ENCODE measurements at places on chromosomes 3 and 15.

DNA sequence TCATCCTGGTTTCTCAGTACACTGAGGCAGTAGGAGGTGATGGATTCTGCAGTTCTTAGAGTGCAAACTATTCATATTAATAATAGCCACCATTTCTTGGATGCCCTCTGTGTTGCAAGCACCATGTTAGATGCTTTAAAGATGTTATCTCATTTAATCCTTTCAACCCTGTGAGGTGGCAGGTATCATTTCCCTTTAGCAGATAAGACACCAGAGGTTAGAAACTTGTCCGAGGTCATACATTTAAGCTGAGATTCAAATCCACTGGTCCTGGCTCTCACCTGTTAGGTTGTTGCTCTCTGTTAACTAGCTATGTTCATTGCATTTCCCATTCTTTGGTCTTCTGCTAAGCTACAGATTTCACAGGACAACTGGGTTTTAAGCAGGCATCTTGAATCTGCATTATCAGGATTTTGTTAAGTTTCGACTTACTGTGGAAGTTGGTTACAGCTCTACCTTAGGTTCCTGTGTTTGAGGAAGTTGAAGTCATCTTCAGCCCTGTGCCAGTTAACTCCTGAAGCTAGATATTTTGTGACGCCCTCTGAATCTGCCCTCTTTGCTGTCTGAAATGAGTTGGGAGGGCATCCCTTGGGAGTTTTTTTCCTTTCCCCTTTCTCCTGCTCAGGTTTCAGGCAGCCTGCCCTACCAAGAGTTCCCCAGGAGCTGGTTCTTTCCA lies 6.4 kb downstream of the PDE8A start:
- no peak for DNase-seq

- no peak for DNase-seq
These were observed 26.4 kb upstream of the MYZAP start for GRCh38 chr15:57565311-57565710.

DNA sequence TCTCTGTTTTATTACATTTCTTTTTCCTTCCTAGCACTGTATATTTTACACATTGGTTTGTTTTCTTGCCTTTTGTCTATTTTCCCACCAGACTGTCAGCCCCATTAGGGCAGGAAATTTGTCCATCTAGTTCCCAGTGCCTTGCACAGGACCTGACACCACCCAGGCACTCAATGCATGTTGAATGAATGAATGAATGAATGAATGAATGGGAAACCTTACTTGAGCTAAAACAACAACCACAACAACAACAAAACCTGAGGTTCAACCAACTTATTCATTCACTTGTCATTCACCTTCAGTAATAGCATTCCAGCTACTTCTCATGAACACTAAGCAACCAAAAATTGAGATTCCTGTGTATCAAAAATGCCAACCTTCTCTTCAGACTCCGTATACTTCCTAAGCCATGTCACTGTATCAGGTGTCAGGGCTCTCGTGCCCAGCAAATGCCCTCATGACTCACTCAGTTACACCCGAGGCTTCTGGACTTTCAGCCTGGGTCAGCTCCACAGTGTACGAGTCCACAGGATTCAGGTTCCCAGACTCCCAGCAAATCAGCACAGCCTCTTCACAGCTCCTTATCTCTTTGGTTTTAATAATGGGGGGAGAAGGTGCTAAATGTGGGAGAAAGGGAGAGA lies 37.3 kb downstream of the FSD2 start:
- no peak for DNase-seq

GRCh38 chr15:98948941-98949340 lies 58.7 kb downstream of the PGPEP1L start:
- no peak for DNase-seq

DNA sequence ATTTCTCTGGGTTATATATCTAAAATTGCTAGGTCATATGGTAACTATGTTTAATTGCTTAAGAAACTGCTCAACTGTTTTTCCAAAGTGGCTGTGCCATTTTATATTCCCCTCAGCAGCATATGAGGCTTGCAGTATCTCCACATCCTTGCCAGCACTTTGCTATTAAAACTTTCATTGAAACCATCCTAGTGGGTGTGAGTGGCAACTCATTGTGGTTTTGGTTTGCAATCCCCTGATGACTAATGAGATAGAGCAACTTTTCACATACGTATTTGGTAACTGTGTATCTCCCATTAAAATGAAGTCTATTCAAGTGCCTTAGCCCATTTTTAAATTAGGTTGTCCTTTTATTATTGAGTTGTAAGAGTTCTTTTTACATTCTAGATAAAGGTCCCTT lies 17.3 kb downstream of the KPNA1 start:
- peak; percentile 71 for DNase-seq

DNA sequence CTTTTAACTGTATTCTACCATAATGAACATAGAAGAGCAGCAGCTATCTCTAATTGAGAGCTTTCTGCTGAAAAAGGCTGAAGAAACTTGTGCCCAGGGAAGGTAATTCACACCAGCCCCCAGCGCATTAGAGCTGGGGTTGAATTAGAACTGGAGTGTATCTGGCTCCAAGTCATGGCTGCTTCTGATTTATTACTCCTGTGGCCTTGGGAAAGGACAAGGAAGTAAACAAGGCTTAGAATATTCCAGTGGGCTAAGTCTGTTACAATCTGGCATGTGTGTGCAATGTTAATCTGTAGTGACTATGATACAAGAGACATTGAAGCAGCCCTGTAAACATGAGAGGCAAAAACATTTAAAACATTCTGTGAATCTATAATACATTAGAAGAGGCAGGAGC lies 18.1 kb downstream of the CPA3 start:
- no peak for DNase-seq

DNA sequence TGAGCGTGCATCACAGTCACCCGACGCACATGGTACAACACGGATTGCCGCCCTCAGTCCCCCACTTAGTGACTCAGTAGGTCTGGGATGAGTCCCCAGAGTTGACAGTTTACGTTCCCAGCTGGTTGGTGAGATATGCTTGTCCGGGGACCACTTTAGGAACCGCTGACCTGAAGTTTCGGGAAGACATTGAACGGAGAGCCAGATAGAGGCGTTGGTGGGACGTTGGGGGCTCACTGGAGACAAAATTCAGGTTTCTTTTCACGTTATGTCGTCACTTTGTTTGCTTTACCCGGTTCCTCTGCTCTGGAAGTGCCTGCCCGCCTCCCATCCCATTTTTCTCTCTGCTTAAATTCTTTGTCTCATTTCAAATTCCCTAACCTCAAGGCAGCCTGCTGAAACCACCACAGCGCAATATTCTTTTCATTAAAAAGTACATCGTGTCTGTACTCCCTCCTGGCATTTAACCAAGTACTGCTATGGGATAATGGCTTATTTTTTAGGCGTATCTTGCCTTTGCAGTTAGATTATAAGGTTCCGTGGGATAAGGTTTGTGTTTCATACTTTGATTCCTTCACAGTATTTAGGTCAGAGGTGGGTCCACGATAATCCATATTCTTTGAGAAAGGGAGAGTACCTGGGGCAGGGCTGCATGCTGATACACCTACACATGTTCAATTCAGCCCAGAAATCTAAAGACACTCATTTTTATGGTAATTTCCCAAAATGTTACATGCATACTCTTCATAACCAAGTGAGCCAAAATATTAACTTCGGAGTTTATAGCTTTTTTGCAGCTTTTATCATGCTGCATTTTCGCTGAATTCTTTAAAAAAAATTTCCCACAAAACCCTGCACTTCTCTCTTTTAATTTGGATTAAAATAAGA lies 921 bp downstream of the LMLN start:
- DNase-seq: no peak

- peak; percentile 73 for DNase-seq
These were observed 891.4 kb downstream of the NTRK3 start for GRCh38 chr15:87365186-87365585.

DNA sequence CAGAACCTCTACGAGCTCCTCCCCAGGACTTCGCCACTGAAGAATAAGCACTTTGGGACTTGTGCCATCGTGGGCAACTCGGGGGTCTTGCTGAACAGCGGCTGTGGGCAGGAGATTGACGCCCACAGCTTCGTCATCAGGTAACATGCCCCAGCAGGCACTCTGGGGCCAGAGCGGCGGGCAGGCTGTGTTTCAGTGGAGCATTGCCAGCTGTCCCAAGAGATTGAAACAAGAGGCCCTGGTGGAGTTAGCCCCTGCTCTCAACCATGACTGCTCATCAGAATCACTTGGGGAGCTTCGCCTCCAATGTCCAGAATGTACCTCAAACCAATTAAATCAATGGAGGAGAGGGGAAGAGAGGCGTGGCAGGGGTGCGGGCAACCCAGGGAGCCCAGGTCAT lies 44.8 kb downstream of the ST8SIA2 start:
- DNase-seq: no peak

DNA sequence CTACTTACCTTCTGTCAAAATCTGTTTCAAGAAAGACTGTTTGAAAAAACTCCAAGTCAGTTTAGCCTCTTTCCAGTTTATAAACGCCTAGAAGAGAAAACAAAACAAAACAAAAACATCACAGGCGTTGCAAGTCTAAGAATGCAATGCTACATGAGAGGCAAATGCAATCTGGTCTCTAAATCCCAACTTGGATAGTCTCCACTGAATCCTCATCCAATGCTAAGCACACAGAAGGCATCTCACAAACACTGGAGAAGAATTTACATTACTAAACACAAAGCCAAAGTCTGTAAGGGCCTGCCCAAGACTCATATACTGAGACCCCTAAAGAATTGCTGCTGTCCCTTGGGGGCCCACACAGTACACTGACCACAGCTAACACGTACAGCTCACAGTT lies 18.4 kb downstream of the RFT1 start:
- DNase-seq: no peak

DNA sequence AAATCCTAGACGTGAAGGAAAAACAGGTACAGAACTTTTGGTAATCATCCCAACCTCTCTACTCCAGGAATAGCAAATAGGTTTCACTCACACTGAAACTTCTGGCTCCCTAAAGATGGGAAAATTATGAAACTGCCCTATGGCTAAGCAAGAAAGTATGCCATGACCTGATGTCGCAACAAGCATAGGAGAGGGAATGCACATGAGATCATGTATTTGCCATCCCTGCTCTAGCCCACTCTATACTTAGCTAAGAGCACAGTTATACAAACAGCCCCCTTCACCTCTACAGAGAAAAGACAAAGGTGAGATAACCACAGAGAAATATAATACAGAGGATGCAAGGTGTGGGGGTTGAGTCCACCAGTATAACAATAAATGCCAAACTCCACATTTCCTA lies 102.7 kb downstream of the TBC1D5 start:
- DNase-seq: peak; percentile 43

GRCh38 chr3:33942483-33943150 lies 144.2 kb downstream of the PDCD6IP start:
- DNase-seq: peak; percentile 13

- peak; percentile 35 for DNase-seq
These were observed 154.2 kb upstream of the TNIK start for GRCh38 chr3:171614318-171614921.

GRCh38 chr3:30180310-30181177 lies 425.9 kb upstream of the TGFBR2 start:
- no peak for DNase-seq

GRCh38 chr15:92909136-92909781 lies 9.1 kb downstream of the CHD2 start:
- DNase-seq: no peak

- DNase-seq: peak; percentile 98
These were observed at the start of gene ZBTB11 for GRCh38 chr3:101676765-101677435. Gene ZBTB11, minus strand, starts transcription at chr3:101677132. Its CDS starts 218 bp downstream, at chr3:101676914.

- DNase-seq: no peak
These were observed 172.3 kb upstream of the ANKRD28 start for GRCh38 chr3:15969874-15970640.

GRCh38 chr3:25457671-25458419 lies 29.8 kb downstream of the RARB start:
- DNase-seq: no peak

DNA sequence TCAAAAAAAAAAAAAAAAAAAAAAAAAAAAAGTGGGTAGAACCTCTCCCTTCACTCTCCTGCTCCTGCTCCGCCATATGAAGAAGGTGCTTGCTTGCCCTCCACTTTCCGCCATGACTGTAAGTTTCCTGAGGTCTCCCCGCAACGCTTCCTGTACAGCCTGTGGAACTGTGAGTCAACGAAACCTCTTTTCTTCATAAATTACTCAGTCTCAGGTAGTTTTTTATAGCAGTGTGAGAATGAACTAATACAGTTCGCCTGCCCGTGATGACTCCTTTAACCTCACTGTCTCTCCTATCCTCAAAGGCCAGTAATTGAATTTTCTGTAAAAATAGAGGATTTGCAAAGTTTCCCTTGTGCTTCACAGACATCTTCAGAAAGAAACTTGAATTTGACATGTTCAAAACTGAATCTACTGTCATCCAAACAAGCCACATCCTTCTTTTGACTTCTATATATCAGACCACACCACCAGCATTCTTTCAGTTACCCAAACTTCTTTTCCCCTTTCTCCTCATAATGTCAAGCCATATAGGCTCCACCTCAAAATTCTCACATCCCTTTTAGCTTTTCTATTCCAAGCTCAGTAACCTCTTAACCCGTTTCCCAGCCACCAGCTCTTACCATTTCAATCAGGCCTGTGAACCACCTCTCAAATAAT lies 44.3 kb downstream of the P2RY1 start:
- DNase-seq: no peak

GRCh38 chr15:38486936-38487335 lies 33.0 kb downstream of the FAM98B start:
- DNase-seq: no peak

- DNase-seq: no peak
These were observed 31.6 kb upstream of the SEMA3F start for GRCh38 chr3:50123394-50124051.

DNA sequence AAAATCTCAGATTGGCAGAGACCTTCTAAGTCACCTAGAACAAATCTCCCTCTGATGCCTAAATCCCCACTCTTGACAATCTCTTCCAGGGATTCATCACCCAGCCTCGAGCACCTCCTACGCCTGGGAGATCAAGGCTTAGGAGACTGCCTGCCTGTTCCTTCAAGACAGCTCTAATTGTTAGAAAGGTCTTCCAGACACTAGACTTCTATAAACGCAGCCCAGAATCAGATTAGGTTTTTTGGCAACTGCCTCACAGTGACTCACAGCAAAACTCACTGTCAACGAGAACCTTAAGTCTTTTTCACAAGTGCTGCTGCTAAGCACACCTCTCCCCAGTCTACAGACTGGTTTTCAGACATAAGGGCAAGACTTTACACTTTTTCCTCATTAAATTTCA lies 23.1 kb downstream of the SRGAP3 start:
- DNase-seq: no peak

DNA sequence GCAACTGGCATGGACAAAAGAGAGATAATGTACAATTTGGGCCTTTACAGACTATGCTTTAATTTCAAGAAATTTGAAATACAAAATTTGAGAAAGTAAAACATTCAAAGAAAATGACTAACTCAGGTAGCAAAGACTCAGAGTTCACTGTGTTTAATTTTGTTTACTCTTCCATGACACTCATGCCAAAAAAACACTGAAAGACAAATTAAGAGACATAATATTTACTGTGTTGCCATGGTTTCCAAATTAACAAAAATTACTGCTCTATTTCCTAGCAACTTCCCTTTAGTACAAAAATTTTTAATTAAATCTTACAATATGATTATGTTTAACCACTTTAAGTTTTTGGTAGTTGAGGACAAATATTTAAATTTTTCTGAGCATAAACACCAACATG lies 29.6 kb downstream of the LRRFIP2 start:
- DNase-seq: no peak

- DNase-seq: peak; percentile 54
These were observed 83.0 kb downstream of the CRYGS start for GRCh38 chr3:186461141-186461540.

GRCh38 chr3:15679306-15679705 lies 77.8 kb downstream of the BTD start:
- DNase-seq: no peak
